ENCODE measurements at places on chromosomes 5 and 9.

- DNase-seq = no peak
These were observed 48.5 kb downstream of the RFX3 start for GRCh38 chr9:3477236-3477834.

DNA sequence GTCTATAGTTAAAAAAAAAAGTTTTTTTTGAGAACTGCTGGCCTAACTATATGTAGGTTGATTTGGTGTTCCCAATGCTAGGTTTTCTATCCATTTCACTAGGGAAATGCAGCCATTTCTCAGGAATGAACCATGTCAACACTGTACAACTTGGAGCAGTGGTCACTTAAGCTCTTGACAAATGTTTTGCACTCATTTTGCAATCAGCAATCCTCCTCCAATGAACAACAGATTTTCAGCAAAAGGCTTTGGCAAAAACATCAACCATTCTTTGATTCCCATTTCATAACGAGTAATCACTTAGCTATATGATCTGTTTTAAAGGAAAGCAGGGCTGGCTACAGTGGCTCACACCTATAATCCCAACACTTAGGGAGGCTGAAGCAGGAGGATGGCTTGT, 17.9 kb downstream of the STRBP start:
- DNase-seq = no peak

GRCh38 chr9:7121664-7122063, 363.9 kb downstream of the KDM4C start:
- no peak for DNase-seq

GRCh38 chr5:10400411-10400810, 41.3 kb upstream of the ROPN1L start:
- DNase-seq = peak; percentile 43

GRCh38 chr5:172550996-172551395, 90.1 kb upstream of the NEURL1B start:
- no peak for DNase-seq

- no peak for DNase-seq
These were observed 98.4 kb downstream of the CRB2 start for GRCh38 chr9:123454361-123454760.

- DNase-seq = no peak
These were observed 2052.0 kb upstream of the C9orf72 start for GRCh38 chr9:29625292-29625731.

GRCh38 chr5:6902597-6902996, 189.4 kb downstream of the TENT4A start:
- DNase-seq = no peak

DNA sequence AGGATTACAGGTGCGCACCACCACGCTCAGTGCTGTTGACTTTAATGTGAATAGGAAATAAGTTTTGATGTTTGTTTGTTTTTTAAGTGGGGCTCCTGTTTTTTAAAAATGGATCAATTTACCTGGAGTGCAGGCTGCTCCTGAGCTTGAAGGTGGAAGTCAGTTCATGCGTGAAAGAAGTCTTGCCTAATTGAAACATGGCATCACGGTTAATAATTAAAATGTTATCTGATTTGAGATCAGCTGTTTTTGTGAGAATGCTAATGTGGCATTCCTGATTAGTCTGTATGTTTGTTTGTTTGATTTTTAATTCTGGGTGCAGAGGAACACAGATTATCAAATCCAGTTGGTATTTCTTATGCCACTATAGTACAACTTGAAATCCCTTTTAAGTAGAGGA, 6.5 kb downstream of the SFXN1 start:
- DNase-seq = no peak

GRCh38 chr5:124789104-124789605, 42.7 kb upstream of the ZNF608 start:
- no peak for DNase-seq

GRCh38 chr9:14107977-14108376, 206.0 kb downstream of the NFIB start:
- DNase-seq = no peak

- no peak for DNase-seq
These were observed 22.3 kb downstream of the RORB start for GRCh38 chr9:74519419-74519818.

GRCh38 chr9:115412656-115413055, 294.7 kb upstream of the TNC start:
- DNase-seq = no peak

GRCh38 chr9:136720898-136721338, 8.5 kb downstream of the DIPK1B start:
- DNase-seq = no peak

DNA sequence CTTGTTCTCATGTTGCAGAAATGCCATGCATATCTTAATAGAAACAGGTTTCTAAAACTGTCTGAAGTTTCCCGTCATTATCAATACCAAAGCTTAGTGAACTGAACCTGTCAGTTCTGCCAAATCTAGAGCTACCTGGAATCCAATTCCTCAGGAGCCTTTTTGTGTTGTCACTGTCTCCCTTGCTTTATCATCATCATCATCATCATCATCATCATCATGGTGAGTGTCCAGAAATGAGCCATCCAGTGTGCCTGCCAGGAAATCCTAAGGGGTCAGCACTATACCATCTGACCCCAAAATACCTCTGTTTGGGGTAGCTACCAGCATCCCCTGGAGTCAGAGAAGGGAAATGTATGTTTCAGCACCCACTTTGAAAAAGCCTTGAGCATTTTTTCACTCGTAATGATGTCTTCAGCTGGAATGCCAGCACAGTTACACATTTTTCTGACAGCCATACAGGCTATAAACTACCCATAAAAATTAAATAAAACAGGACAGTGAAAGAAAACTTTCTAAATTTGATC, 150.3 kb downstream of the NR2F1-AS1 start:
- DNase-seq = no peak

DNA sequence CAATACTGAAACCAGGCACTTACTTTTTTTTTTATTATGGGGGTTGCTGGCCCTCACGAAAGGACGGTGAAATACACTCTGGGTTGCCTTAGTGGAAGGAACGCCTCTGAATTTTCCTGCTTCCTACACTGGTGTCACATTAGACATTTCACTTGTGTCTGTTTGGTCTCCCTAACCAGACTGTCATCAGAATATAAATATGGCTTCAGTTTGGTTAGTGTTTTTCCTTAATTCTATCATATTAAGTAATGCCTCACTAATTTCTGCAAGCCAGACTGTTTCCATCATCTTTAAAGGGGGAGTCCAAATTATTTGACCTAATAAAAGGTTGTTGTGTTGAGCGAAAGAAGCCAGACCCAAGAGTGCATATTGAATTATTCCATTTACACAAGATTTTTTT, 4.7 kb downstream of the GLIS3 start:
- no peak for DNase-seq

GRCh38 chr9:33202552-33203201, 35.5 kb upstream of the B4GALT1 start:
- no peak for DNase-seq

DNA sequence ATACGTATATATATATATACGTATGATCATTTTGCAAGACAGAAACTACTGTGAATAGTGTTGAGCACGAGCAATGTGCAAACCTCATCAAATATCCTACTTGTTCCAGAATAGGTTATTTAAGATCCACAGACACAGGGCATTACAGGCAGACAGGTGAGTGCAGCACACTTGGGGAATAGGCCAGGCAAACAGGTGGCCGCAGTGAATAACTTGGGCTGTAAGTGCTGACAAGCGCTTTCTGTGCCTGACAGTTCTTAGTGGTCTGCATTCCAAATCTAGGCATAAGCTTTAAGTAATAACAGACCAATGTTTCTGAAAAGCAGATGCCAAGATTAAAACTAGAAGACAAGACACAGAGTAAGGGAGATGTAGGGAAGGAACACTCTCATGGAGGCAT, 77.9 kb downstream of the LHFPL2 start:
- DNase-seq = no peak

DNA sequence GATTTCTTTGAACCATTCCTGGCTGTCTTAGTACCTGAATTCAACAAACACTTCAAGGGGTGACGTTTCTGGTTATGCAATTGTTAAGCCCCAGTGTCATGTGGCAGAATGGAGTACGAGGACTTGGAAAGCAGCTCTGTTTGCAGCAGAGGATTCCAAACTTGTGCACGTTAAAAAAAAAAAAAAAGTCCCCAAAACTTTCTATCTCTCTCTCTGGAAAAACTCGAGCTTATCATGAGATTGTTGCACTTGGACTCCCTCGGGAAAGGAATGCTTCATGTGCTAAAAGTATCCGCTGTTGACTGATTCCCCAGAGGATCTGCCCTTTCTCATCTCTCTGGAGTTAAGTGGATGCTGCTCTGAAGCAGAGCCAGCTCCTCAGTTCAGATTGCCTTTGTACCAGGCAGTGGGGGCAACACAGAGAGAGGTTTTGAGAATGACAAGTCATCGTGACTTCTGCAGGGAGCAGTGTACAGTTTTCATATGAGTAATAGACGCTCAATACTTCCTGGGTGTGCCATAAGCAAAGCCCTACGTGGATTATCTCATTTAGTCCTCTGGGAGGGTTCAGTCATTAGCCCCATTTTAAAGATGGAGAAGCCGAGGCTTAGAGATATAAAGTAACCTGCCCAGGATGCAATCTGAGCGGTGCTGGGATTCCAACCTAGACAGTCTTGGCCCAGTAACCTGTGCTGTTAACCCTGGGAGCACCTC, 28.1 kb downstream of the TMOD1 start:
- DNase-seq = peak; percentile 41

DNA sequence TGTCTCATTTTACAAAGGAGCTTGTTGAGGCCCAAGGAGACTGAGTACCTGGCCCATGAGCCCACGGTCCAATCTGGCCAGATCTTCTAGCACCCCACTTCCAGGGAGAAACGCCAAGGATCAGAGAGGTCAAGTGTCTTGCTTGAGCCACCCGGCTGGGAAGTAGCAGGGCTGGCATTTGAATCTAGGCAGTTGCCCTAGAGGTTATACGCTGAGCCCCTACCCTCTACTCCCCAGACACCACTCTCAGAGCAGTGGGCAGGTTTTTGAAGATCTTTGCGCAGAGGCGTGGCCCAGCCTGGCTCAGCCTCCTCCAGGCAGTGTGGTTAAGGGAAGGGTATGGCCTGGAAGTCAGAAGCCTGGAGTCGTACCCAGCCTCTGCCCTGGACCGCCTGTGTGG, 5.8 kb upstream of the NUP214 start:
- no peak for DNase-seq

DNA sequence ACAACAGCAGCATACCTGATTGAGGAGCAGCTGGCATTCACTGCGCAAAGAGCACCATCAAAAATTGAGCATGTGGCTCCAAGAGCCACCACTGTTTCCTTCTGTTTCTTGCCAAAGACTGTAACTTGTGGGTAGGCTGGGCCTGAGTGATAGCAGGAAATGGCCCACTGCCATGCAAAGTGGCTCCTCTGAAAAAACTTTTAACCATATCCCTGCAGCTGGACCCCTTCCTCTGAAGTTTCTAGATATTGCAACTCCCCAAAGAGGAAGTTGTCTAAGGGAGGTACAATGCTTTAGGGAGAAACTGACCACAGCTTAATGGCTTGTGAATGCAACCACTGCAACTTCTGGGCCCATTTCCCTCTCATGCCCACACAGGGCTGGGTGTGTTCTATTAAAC, 355.4 kb upstream of the PDE4D start:
- DNase-seq = peak; percentile 14

DNA sequence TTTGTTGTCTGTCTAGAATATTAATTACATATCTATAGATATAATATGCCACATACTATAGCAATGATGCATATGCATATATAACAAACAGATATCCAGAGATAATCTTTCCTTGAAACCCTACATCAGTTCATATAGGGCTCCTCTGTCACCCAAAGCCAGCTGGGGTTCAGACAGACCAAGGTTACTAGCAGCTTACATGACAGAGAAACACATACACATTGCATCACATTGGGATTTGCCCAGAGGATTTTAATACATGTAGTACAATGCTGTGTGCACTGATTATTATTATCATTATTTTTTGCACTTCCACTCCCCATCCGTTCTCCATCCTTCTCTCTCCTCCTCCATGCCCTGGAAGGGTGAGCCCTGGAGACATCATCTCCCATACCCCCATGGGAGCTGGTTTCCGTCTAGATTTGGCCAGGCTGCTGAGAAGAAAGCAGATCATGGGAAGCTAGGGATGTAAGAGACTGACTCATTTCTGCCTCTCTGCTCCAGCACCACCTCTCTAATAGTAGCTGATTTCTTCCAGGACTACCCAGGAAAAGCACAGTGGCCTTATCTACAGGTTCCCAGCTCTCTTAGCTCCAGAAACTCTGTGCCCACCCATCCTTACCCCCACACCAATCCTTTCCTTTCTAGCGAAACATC, 23.3 kb downstream of the FST start:
- DNase-seq = no peak
